ENCODE measurements at places on chromosomes 13 and 19. TPM values are rescaled to one million over a fixed set of nuclear protein-coding genes. Genes with fewer than 3 reads are reported as not detected.

CBY2 gene
- total RNA-seq, result not detected

SIGLEC10 gene
- total RNA-seq, result 0.03 TPM

KIR3DL1 gene
- total RNA-seq, result not detected

PNKP gene
- 48.1 TPM for total RNA-seq

ZNF700 gene
- total RNA-seq, result 0.30 TPM

All from A549 treated with AZD2906 at 1 μM for 4 hours (cell line).